ENCODE measurements at places on chromosomes 5 and 9.

DNA sequence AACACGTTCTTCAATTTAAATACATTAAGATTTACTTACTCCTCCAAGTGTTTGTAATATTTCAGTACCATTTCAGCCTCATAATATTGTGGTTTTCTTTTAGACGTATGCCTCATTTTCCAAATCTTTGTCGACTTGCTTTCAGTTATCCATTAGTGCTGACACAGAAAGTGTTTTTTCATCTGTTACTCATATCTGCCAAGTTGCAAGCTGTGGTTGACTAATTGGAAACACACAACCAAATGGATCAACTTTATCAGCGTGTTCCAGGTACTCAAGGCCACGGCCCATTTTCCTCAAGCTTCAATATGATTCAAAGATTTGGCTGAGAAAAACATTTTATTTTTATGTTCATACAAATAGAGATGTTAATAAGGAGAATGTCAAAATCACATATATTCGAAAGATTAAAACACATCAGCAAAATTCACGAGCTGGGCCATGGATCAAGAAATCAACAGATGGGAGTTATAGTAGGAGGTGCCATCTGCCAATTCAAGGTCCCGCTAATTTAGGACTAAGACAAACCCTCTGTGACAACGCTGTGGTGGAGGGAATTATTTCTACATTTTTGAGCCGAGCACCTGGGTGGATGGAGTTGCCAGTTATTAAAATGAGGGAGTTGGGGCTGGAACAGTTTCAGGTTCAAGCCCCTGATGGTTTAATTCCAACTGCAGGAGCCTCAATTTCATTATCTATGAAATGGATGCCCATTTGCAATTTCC, 27.2 kb upstream of the CCNJL start:
- DNase-seq: no peak

GRCh38 chr9:2319421-2319820, 302.2 kb upstream of the VLDLR start:
- DNase-seq: no peak

DNA sequence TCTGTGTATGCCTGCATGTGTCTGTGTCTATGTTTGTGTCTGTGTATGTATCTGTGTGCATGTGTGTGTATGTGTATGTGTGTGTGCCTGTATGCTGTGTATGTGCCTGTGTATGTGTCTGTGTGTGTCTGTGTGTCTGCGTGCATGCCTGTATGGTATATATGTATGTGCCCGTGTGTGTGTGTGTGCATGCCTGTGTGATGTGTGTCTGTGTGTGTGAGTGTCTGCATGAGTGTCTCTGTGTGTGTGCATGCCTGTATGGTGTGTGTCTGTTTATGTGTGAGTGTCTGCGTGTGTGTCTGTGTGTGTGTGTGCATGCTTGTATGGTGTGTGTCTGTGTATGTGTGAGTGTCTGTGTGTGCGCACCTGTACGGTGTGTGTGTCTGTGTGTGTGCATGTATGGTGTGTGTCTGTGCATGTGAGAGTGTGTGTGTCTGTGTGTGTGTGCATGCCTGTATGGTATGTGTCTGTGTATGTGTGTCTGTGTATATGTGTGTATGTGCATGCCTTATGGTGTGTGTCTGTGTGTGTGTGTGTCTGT, 137.1 kb upstream of the IRX2 start:
- peak; percentile 36 for DNase-seq

- DNase-seq: no peak
Measured at GRCh38 chr9:132409828-132410528, at the start of gene CFAP77. Gene CFAP77 (plus strand): TSS chr9:132410211. CDS start chr9:132410272, 61 bp downstream.

Data from coronary artery (tissue), 2 donors.